ENCODE measurements at places on chromosomes 12 and 14. TPM values are rescaled to one million over a fixed set of nuclear protein-coding genes. Genes with fewer than 3 reads are reported as not detected.

DNA sequence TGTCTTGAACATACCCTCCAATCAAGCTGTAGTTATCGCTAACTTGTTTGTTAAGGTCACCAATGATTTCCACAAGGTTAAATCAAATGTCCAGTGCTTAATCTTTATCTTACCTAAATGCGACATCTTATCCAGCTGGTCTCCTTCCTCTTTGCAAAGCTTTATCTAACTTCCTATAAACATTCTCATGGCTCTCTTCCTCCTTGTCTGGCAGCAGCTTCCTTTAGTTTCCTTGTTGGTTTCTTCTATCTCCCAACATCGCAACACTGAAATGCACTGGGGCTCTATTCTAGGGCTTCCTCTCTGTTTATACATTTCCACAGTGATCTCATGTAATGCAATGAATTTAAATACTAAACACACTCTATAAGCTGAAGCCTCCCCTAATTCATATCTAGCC, 28.7 kb downstream of the UBE2N start:
- DNase-seq: no peak

DNA sequence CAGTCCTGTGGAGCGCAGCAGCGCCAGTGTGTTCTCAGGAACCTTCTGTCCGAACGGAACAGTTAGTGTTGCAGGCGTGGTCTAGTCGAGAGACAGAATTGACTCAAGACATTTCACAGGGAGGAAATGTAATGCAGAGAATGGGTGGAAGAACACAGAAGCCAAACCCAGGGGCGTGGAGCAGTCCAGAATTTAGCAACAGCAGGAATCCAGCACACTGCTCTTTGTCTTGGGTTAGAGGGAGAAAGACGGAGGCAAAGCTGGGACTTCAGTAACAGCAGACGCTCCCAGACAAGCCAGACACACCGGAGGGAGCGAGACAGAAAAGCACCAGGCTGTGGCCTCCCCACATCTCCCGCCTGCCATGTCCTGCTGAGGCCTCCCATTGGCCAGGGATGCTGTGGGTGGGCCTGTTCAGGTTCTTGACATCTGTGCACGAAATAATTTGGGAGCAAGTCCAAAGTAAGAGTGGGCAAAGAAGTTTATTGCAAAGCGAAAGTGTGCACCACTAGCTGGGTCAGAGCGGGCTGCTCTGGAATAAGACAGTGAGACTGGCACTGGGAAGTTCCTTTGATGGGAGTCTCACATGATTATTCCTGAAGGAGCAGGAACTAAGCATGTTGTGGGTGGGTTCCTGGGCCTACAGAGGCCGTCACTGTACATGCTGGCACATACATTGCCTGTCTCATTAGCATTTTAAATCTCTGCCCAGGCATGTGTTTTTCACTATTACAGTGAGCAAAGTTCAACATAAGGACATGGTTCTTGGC, 339.3 kb upstream of the SFSWAP start:
- no peak for DNase-seq

- DNase-seq: no peak
Observed at GRCh38 chr12:85874031-85874461, at the start of gene NTS. Gene NTS, plus strand, starts transcription at chr12:85874295. Its CDS starts 109 bp downstream, at chr12:85874404.

DNA sequence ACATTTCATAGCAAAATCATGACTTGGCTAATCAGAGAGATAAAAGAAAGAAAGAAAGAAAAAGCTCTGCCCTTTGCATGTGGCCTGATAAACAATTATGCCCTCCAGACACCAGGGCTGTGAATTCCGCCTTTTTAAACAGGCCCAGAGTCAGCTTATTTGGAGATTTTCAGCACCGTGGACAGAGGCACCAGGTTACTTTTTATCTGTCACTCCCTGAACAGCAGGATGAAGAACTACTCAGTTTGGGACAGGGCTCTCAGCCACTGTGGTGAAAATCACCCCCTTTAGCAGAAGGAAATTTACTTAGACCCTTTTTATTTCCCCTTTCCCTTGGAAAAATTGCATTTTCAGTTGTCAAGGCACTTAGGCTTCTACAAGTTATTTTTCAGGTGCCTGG, 359.9 kb downstream of the NRXN3 start:
- DNase-seq: no peak

DNA sequence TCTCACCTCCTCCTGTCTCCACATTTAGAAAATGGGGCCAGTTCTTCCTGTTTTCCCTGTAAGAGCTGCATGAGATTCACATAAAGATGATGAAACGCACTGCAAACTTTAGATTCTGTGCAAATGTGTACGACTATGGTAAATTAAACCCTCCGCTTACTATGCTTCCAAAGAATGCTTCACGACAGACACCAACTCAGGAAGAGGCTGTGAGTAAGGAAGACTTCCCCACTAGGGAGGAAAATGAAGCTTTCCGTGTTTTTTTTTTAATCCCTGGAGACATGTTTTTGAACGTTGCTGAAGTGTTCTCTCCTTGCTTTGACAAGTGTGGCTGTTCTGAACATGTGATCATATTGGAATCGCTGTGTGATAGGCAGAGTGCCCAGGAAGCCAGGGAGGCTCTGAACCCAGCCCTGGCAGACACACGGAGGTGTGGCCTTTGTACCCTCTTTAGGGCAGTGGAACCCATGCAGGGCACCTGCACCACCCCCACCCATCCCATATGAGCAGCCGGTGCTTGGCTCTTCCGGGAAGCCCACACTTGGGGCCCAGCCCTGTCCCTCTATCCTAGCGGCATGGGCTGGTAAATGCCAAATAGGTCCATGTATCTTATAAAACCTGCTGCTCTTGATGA, 7.5 kb upstream of the SYNE3 start:
- DNase-seq: no peak

- no peak for DNase-seq
Observed at GRCh38 chr12:32981139-32981538, 84.6 kb upstream of the PKP2 start.

DNA sequence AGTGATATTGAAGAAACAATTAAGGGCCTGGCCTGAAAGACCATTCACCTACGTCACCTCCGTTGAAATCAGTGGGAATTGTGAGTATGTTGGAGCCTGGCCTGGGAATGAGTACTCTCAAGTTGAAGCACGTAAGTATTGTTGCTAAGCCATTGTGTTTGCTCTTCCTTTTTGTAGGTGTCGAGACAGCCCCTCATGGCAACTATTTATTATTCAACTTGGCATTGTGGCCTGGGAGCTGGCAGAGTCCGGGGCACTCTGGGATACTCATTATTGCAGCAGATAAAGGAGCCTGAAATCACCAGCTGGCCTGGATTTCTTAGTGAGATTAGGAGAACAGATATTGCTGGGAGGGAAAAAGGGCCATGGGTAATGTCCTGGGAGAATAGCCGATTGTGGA, 147.4 kb downstream of the C12orf75 start:
- no peak for DNase-seq

DNA sequence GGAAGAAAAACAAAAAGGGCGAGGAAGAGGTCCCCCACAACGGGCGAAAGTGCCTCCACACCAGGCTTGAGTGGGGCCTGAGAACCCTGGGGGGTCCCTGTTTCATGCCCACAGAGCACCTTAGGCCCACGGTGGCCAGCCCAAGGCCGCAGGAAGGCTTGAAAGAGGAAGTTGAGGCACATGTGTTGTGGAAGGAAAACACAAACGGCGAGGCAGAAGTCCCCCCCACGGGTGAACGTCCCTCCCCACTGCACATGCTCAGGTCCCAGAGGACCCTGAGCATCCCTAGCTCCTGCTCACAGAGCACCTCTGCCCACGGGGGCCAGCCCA, 371.5 kb downstream of the ALG10 start:
- no peak for DNase-seq

DNA sequence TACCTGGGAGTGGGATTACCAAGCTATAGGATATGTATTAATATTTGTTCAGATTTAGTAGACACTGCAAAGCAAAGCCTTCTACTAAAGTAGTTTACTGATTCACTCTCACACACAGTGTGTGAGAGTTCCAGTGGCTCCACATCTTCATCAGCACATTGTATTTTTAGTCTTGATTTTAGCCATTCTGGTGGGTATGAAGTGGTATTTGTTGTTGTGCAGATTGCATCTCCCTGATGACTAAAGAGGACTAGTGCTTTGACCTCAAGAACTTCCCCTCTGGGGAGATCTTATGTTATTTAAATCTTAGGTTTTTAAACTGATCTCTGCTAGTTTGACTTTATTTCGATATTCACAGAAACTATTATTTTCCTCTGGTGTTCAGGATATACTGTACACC, 479.7 kb upstream of the RGS6 start:
- no peak for DNase-seq

DNA sequence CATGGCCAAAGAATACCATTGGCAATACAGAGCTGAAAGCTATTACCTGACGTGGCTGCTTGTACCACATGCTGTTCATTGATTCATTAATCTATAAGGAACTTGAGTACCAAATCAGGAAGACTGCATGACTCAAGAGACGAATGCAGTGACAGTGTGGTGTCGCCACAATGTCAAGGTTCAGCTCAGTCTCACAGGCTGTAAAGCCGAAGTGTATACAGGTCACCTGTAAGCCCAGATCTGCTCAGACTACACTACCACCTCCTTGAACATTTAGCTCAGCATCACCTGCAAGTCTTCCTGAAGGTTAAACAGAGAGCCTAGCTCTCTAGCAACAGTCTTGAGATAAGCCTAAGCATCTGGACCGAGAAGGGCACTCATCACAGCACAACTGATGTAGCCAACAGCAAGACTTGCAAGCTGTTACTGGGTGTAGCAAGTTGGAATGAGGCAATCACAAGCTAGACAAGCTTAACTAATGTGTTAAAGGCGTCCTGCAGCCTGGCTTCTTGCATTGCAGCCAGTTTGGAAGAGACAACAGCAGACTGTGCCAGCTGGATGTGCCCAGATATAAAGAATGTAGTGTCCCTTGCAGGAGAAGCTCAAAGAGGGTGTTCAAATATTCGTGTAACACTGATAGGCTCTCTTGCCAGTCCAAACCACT, 21.0 kb downstream of the TMTC1 start:
- DNase-seq: no peak

- DNase-seq: no peak
Observed at GRCh38 chr12:70398002-70398401, 31.9 kb downstream of the KCNMB4 start.

- no peak for DNase-seq
Observed at GRCh38 chr14:59294662-59294992, 106.2 kb downstream of the DAAM1 start.

DNA sequence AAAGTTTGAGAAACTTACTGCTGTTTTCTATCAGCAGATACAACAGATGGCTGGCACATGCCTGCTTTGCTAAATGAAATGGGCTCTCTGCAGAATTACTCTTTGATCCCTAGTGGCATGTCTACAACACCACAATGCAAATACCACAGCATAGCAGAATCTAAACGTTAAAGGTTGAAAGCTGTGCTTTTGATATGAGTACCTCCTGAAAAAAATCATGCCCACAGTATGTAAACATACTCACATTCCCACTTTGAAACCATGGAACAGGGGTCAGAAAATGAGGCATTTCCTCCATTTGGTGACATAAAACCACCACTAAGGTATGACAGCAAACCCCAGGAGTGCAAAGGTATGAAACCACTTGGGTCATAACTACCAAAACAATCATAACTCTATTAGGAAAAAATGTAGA, 7.5 kb downstream of the WIF1 start:
- no peak for DNase-seq

- no peak for DNase-seq
Observed at GRCh38 chr14:75578102-75578785, at the start of gene FLVCR2. Gene FLVCR2, plus strand, starts transcription at chr14:75578620. Its CDS starts 353 bp downstream, at chr14:75578973.

- no peak for DNase-seq
Observed at GRCh38 chr14:101834800-101835547, 73.5 kb downstream of the PPP2R5C start.

GRCh38 chr12:113961921-113962710, 4.0 kb downstream of the RBM19 start:
- no peak for DNase-seq

DNA sequence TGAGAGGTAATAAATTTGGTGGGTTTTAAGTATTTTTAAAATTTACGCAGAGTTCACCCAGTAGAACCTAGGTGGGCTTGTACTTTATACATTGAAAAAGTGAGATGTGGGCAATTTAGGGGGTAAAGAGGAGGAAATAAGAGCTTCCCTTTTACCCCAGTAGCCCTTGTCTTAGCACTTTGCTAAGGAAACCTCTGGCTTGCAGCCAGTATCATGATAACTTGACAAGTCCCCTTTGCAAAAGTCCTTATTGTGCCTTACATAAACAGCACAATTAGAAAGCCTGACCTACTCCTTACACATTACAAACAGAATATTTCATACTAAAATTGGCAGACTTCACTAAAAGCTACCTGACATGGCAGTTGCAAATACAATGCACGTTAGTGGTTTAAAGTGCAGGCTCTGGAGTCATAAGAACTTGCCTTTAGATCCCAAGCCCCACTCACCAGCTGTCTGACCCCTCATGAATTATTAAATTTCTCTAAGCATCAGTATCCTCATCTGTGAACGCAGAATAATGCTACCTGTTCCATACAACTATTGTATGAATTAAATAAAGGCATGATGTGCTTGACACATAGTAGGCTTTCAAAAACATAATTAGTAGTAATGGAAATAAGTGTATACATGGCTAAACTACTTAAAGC, 53.2 kb upstream of the NELL2 start:
- DNase-seq: no peak

GRCh38 chr12:105272152-105272551, 36.2 kb upstream of the APPL2 start:
- DNase-seq: no peak

DNA sequence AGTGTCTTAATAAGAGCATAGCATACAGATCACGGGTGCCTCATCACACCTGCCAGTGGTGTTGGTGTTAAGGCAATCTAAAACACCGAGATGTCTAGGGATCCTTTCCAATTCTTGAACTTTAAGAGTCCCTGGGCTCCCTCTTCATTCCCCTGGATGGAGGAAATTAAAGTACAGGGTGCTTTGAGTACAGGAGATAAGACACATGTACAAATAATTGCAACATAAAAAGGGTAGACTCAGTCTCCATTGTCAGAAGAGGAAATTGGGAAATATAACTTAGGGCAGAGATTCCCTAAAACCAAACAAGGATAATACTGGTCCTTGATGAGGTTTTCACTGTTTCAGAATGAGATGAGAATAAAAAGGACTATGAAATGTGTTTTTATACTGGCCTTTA, 34.9 kb downstream of the SCFD1 start:
- DNase-seq: no peak

- no peak for DNase-seq
Observed at GRCh38 chr12:121036810-121037326, 2.2 kb downstream of the OASL start.

GRCh38 chr14:79680087-79680486, 531.2 kb downstream of the DIO2 start:
- DNase-seq: no peak

DNA sequence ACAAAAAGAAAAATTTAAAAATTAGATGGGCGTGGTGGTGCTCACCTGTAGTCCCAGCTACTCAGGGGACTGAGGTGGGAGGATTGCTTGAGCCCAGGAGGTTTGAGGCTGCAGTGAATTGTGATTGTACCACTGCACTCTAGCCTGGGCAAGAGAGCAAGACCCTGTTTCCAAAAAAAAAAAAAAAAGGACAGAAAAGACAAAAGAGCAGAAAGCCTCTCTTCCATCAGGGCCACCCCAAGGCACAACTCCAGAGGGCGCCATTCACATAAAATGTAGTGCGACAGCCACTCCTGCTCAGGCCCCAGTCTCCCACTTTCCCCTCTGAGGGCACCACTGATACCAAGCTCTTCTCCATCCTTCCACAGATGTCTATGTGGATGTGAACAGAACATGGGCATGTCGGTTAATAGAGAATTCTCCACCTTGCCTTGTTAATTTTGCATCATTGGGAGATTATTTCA, 41.8 kb downstream of the DGLUCY start:
- DNase-seq: no peak

Gene RABGGTA
- total RNA-seq: 28.7 TPM

Gene ASIC1
- total RNA-seq: 2.5 TPM

All from glomerular endothelial cell (primary cell).